ENCODE measurements at places on chromosomes 5 and 9.

DNA sequence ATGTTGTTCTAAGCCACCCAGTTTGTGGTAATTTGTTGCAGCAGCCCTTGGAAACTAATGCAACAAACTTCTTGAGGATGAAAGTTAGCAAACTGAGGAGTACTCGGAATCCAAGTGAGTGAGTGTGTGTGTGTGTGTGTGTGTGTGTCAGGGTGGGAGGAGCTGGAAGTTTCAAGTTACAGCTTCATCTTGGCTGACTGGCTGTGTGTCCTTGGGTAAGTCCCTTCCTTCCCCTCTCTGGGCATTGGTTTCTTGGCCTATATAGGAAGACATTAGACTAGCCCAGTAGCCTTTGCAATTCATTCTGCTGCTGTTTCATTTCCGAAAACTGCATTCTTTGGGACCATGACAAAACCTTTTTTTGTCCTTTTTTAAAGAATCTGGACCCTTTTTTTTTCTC lies 157.2 kb downstream of the MELK start:
- no peak for DNase-seq

- DNase-seq, result no peak
Observed at GRCh38 chr5:125835293-125836172, 587.7 kb upstream of the GRAMD2B start.

- no peak for DNase-seq
Observed at GRCh38 chr5:6436715-6437331, 11.8 kb upstream of the UBE2QL1 start.

DNA sequence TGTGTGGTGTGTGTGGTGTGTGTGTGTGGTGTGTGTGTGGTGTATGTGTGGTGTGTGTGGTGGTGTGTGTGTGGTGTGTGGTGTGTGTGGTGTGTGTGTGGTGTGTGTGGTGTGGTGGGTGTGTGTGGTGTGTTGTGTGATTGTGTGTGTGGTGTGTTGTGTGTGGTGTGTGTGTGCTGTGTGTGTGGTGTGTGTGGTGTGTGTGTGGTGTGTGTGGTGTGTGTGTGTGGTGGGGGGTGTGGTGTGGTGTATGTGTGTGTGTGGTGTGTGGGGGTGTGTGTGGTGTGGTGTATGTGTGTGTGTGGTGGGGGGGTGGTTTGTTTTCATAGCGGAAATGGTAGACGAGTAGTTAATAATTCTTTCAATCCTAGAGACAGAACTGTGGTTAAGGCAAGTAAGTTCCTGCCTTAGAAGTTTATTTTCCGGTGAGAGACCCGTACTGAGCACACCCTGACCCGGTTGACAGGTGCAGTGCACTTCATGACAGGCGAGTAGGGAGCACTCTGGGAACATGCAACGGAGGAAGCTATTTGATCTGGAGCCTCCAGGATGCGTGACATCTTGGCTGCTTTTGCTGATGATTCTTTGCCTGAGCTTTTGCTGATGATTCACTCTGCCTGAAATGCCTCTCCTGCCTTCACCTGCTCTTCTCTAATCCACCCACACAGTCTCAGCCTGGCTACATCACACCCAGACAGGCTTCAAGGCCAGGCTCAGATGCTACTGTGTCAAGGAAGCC lies 21.7 kb upstream of the FAT2 start:
- DNase-seq, result no peak

All from stimulated activated CD4-positive, alpha-beta T cell treated with anti-CD3 and anti-CD28 coated beads, Interleukin-1b, Interleukin-23, amount 100 ng/mL, for 1 hour (primary cell).